ENCODE measurements at places on chromosomes 3 and 15.

DNA sequence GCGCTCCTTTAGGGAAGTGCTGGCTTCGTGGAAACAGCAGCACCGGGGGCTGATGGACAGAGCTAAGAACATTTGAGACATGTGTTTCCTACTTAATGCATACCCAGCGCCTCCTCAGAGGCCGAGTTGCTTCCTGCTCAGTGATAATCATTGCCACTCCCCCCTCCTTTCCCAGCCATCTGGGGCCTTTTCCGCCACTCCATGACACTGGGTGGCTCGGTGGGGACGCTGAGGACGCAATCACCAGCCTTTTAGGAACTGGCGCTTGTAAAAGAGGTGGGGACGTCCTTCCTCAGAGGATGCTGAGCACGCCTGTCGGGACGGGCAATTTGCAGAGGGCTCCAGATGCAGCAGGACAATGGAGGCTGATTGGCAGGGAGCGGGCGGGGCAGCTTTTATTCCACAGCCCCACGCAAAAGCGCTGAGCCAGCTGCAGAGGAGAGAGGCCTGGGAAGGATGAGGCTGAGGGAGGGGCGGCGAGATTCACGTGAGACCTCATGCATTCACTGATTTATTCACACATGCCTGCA, 22.2 kb upstream of the IQSEC1 start:
- no peak for DNase-seq

DNA sequence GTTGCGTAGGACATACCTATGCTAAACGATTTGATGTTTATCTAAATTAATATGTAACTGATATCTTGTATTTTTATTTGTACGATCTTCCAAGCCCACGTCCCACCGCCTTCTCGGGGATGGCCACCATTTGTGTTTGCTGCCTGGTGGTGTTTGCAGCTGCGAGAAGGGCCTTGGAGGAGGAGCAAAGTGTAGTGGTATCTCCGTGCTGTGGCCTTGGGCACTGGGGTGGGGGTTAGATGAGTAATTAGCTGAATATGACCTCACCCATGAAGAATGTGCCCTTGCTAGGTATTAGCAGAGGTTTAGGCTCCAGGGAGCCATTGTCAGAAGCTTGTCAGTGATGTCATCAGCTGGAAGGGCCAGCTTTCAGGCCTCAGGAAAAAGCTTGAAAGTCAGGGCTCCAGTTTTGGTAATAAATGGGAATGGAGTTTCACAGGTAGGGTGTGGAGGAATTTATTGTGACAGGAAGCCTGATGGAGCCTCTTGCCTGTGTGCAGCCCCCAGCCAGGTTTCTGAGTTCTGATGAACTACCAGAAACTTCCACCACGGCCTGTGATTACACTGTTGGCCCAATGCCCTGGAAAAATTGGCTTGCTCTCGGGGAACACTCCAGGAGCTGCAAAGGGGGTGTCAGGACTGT, 41.0 kb downstream of the FLNB start:
- no peak for DNase-seq

DNA sequence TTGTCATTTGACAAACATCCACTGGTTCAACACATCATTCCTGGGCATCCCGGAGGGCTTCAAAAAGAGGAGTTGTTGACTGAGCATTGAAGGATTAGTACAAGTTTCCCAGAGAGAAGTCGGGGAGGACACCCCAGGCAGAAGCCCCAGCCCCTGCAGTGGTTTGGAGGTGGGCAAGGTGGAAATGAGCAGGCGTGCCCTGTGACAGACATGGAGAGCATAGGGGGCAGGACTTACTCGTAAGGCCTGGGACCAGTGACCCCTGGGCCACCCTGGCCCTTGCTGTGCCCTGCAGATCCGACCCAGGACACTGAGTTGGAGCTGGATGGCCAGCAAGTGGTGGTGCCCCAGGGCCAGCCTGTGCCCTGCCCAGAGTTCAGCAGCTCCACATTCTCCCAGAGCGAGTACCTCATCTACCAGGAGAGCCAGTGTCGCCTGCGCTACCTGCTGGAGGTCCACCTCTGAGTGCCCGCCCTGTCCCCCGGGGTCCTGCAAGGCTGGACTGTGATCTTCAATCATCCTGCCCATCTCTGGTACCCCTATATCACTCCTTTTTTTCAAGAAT, 5.9 kb downstream of the PARP3 start:
- no peak for DNase-seq

DNA sequence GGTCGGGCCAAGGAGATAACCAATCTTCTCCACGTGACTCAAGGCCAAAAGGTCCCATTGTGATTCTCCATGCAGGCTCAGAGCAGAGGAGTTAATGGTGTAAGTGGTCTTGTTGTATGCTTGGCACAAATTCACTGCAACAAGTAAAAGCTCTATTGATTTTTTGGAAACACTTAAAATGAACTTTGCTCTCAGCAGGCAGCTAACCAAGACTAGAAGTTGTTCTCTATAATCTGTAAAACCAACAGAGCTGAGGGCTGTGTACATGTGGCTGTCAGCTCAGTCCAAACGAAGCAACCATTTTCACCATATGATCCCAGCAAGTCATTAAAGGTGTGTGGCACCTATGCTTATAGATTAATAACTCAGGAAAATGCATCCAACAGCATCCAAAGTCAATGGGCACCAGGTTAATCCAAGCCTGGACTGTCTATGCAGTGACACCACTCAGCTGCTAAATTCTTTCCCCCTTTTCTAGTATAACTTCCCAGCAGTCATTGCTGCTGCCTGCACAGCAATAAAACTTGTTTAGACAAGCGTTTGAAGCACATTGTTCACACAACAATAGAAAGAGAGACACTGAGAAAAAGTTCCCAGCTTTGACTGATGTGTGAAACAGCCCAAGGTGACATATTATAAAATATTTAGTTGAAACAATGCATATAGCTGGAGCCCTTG, 603.8 kb upstream of the ADAMTS9 start:
- DNase-seq = no peak

GRCh38 chr3:9970020-9970652, 16.5 kb downstream of the EMC3 start:
- no peak for DNase-seq

All from stimulated activated CD8-positive, alpha-beta memory T cell treated with anti-CD3 and anti-CD28 coated beads, Interleukin-15, amount 100 ng/mL, for 4 hours (primary cell).